ENCODE measurements at places on chromosomes 12 and 14. TPM values are rescaled to one million over a fixed set of nuclear protein-coding genes. Genes with fewer than 3 reads are reported as not detected.

The ASB2 gene
- polyA plus RNA-seq, result 0.77 TPM

The NGB gene
- polyA plus RNA-seq, result not detected

The PRH1 gene
- polyA plus RNA-seq, result 2.3 TPM

The LALBA gene
- not detected for polyA plus RNA-seq

The LRFN5 gene
- 1.8 TPM for polyA plus RNA-seq

The GUCY2C gene
- polyA plus RNA-seq, result not detected

The KRT81 gene
- polyA plus RNA-seq, result 0.29 TPM

The VDR gene
- 10.8 TPM for polyA plus RNA-seq

The KCNH3 gene
- polyA plus RNA-seq, result 0.20 TPM

The SOAT2 gene
- polyA plus RNA-seq, result 0.55 TPM

The KRT75 gene
- not detected for polyA plus RNA-seq

The NRXN3 gene
- 25.1 TPM for polyA plus RNA-seq

DNA sequence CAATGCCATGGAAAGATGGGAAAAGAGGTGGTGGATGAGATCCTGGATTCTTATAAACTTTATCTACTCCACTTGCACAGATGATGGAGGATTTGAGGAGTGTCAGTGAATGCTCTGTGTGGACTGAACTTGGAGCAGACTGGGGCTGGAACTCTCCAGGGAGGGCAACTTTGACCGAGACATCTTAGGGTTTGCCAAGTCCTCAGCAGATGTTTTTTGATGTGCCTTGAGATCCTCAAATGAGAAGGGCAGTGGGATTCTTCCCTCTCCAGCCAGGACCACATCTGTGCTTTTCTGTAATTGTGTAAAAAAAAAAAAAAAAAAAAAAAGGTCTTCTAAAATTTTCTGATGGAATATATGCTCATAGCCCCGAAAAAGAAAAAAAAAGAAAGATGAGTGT, 23.0 kb upstream of the MYL2 start:
- no peak for DNase-seq

GRCh38 chr12:55724940-55725309, 3.9 kb downstream of the CD63 start:
- DNase-seq, result no peak

DNA sequence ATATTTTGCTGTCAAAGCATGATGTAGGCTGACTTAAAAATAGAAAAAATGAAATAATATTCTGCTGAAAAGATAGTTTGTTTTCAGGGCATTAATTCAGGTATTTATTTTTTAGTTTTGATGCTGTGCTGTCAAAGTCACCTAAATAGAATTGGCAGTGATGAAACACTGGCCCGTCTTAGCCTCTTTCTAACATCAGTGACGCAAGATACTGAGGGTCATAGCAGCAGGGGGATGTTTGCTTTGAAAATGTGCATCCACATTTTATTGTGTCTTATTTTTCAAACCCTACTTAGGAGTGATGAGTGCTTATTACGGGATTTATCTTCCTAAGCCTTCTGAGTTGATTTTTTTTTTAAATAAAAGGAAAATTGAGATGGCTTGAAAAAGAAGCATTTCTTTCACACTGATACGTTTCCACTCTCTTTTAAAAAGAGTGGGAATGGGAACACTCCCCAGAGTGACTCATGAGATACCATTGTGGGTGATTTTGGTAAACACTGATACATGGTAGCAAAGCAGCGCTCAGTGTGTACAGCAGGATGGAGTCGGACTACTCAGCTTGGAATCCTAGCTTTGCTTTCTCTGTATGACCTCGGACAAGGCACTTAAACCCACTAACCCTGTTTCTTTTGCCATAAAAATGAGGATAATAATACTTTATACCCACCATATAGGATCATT, 290.8 kb downstream of the ERC1 start:
- DNase-seq, result peak; percentile 92

DNA sequence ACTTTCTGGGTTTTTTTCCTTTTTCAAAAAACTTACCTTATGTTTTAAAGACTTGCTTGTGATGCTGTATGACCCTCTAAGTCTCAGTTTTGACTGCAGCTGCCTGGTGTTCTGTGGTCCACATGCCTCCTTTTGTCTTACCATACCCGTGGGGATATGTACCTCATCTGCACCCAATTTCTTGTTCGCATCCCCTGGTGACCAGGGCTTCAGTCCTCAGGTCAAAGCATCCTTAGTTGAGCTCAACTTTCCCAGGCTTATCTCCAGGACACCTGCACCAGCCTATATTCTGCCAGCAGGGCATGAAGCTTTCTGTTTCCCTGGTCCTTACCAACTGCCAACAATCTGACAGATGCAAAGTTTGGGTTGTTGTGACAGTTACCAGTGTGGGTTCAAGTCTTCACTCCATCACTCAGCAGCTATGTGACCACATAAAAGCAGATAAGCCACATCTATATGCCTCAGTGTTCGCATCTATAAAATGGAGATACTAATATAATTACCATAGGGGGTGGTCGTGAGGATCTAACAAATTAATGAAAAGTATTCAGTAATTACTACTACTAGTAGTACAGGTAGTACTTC, 94.0 kb downstream of the NTF3 start:
- DNase-seq, result no peak

DNA sequence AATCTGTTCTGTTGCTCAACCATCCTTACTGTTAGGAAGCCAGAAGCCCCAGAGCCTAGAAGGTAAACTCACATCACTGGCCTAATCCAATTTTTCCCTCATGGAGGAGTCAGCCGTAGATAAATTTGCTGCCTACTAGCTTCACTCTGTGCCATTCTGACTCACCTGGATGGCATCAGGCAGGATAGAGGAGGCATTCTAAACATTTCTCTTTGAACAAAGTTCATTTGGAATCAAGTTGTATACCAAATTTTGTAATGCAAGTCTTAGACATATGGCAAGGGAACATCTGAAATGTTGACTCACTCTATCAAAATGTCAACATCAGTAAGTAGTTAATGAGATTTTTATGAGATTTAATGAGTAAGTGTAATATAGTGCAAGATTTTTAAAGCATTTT, 13.6 kb upstream of the TBC1D30 start:
- DNase-seq, result no peak

DNA sequence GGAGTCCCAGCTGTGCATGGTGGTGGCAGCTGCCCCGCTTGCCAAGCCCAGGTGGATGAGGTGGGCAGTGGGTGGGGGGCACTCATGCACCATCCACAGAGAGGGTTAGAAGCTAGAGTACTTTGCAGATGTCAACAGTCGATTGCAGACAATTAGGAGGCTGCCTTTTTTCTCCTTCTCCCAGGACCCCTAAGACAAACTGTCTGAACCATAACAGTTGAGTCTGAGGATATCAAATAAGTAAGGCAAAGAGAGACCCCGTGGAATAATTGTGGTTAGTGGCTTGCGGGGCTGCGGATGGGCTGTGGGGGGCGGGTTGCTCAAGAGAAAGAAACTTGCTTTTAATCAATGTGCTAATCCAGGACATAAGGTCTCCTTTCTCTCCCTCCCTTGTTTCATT, 926.2 kb downstream of the VRK1 start:
- no peak for DNase-seq

GRCh38 chr14:94340533-94340932, 17.4 kb upstream of the SERPINA6 start:
- no peak for DNase-seq

DNA sequence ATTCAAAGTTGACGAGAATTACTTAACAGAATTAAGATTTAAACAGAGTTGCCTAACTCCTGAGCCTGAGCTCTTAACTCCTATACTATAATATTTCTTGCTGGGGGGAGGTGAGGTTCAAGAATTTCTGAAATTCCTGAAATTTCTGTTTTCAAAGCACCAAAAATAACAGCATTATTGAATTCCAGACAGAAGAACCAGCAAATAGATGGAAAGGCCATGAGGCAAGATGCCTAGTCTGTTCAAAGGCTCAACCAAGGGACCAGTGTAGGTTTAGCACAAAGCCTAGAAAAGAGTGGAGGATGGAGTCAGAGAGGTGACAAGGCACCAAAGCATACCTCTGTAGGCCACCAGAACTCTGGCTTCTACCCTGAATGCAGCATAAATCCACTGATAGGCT, 76.4 kb downstream of the PPP1R12A start:
- DNase-seq, result peak; percentile 19

GRCh38 chr12:132284071-132284826, 45.1 kb downstream of the GALNT9 start:
- peak; percentile 12 for DNase-seq

DNA sequence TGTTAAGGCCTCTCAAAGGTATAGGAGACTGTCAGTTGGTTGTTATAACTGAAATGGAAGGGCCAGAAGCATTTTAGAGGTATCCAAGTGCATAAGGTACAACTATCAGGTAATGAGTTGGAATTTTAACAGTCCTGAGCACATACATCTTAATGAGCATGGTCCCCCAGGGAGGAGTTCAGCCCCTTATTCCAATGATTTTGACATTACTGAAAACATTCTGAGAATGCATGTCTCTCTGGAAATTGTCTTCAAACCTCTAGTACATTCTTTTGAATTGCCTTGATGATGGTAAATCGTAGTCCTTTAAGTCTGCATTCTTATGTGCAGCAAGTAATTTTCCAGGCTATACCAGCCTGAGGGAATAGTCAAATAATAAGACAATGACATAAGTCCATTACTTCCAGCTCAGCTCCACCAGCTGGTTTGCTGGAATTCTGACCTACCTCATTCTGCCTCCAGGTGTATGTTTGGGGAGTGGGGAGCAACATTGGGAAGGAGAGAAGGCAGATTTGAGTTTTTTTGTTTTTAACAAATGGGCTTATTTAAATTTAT, 239.2 kb downstream of the MSRB3 start:
- DNase-seq, result no peak

DNA sequence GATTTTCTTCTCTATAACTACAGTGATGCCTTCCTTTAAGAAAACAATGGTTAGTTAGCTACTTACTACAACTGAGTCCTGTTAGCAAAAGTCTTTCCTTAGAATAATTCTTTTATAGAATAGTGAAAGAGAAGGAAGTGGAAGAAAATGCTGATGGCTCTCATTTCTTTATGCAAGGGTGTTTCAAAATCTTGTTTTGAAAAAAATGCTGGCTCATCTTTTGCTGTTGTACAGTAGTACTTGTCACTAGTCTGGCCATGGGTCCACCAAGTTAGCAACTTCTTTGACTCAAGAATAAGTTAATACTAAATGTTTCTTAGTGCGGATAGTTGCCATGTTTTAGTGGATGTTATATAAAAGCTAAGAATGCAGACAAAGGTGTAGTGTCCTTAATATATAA, 225.4 kb downstream of the PTPRO start:
- DNase-seq, result no peak

DNA sequence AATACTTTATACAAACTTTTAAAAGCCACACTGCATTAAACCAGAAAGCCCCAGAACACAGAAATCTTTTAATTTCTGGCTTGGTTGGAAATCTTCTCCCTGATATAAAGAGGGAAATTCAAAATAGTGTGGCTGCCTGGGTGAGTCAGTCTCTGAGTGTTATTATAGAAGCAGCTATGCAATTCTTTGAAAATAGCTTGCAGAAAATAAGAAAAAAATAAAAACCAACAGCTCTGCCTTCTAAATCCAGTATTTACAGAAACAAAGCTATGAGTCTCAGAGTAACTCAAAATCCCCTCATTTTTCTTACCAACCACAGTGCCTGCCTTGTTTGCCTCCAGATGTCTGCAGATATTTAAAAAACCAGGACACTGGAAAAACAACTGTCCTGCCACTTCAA, 68.6 kb upstream of the FERMT2 start:
- peak; percentile 64 for DNase-seq

- peak; percentile 64 for DNase-seq
These were observed 21.9 kb upstream of the IFT81 start for GRCh38 chr12:110102255-110102654.

- DNase-seq, result no peak
These were observed 59.7 kb downstream of the SSH1 start for GRCh38 chr12:108797677-108798076.

DNA sequence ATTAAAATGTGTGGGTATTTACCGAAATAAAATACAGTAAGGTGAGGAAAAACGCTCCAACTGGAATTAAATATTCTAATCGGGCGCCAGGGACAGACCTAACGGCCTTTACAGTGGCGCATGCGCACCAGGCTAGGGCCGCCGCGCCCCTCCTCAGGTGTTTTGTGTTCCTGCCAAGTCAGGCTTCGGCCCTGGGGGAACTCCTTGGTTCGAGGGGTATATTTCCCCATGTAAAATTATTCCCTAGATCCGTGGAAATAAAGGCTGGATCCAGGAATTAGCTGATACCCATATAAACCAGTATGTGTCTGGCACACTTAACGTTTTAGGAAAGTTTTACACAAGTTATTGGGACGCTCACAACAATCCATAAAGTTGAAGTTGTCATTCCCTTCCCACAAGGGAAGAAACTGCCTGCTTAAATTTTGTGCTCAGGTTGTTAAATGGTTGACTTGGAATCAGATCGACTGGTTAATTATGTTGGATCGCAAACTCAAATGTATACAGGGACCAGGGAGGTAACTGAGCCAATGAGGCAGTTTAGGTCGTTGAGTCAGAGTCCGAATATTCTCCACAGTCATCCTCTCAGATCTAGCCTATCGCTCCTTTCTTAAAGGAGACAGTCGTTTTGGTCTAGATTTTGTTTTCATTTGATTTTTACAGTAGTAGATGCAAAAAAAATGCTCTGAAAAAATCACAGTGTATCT, 621 bp upstream of the ANAPC7 start:
- DNase-seq, result peak; percentile 40

GRCh38 chr14:95515080-95515489, 1.4 kb downstream of the SYNE3 start:
- no peak for DNase-seq

DNA sequence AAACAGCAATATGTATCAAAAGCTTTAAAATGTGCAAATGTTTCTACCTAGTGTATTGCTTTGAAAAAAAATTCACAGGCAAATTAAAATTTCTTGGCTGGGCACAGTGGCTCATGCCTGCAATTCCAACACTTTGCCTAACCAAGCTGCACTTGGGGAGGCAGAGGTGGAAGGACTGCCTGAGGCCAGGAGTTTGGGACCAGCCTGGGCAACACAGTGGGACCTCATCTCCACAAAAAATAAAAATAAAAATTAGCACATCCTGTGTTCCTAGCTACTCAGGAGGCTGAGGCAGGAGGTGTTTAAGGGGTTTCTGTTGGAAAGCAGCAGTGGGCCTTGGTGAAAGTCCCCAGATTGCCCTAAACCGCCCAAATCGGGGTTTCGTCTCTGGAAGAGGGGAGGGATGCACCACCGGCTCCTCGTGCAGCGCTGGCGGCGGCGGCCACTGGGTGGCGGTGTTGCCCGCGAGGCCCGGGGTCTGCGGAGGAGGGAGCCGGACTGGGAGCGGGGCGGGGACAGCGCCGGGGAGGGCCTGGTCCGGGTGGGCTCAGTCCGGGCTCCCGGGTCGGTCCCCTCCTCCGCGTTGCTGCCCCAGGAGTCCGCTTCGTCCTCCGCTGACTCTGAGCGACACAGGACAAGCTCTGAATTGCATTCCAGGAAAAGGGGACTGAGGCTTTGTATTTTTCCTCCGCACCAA, 265.6 kb downstream of the AACS start:
- no peak for DNase-seq

DNA sequence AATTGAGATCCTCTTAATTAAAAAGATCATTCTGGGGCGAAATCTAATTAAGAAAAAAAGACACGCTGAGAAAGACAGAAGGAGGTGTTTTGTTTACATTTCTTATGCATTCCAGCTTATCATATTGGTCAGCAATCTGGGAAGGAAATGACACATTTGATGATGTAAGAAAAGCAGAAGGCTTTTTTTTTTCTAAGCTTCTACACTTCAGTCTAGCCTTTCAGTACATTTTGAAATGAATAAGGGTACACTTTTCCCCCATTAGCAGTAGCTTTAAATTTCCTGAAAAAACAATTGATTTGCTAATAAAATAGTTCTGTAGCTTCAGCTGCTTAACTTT, 5.9 kb upstream of the GSC start:
- DNase-seq, result peak; percentile 13
